ENCODE measurements at places on chromosomes 2 and 18. TPM values are rescaled to one million over a fixed set of nuclear protein-coding genes. Genes with fewer than 3 reads are reported as not detected.

Gene RUFY4
- total RNA-seq = 0.27 TPM

Gene CREG2
- total RNA-seq = 2.4 TPM

Gene C2orf15
- total RNA-seq = 0.04 TPM

Gene SMC6
- 39.7 TPM for total RNA-seq

Gene POTEI
- not detected for total RNA-seq

Gene GDF7
- 0.62 TPM for total RNA-seq

DNA sequence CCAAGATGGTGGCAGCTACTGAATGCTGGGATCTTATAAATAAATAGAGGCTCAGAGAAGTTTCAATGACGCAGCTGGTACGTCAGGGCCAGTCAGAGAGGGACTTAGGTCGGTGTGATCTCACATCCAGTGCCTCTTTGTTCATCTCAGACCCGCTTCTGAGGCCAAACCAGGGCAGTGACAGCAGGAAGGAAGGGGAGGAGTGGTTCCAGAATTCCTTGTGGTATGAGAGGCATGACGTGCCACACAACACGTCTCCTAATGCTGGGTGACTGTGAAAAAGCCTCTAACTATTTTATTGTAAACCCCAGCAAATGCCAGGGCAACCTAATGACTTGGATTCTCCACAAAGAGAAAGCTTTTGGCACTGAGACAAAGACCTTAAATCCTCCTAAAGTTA lies 423.3 kb downstream of the LPIN1 start:
- peaks cover 31% of the 10 kb centered on the region for H3K4me1 ChIP-seq
- no peak overlapping the region for H3K4me3 ChIP-seq
- H3K27me3 ChIP-seq = no peaks in the 10 kb centered on the region
- peak; percentile 84 for DNase-seq

- H3K4me3 ChIP-seq = no peak overlapping the region
- no peak overlapping the region for H3K27ac ChIP-seq
- H3K36me3 ChIP-seq = no peaks in the 10 kb centered on the region
Observed at GRCh38 chr2:45406621-45407020, 204.4 kb downstream of the SRBD1 start.

DNA sequence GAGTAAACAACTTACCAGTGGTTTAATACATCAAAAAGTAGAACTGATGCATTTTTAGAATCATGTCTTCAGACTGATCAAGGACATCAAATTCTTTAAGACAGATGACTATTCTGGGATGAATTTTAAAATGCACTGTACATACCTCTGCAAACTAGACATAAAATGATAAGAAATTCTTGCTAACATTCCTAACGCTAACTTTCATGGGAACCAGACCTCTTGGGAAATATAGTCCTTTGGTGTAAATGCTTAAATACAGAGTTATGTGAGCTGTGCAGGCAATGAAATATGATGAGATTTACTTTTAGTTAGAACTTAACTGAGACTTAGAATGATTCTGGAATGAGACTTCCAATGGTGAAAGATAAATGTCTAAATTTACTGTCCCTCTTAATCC lies 562.0 kb downstream of the NR4A2 start:
- H3K27me3 ChIP-seq = no peaks in the 10 kb centered on the region
- no peak overlapping the region for H3K4me3 ChIP-seq
- H3K27ac ChIP-seq = no peak overlapping the region
- no peaks in the 10 kb centered on the region for H3K4me1 ChIP-seq
- DNase-seq = no peak

DNA sequence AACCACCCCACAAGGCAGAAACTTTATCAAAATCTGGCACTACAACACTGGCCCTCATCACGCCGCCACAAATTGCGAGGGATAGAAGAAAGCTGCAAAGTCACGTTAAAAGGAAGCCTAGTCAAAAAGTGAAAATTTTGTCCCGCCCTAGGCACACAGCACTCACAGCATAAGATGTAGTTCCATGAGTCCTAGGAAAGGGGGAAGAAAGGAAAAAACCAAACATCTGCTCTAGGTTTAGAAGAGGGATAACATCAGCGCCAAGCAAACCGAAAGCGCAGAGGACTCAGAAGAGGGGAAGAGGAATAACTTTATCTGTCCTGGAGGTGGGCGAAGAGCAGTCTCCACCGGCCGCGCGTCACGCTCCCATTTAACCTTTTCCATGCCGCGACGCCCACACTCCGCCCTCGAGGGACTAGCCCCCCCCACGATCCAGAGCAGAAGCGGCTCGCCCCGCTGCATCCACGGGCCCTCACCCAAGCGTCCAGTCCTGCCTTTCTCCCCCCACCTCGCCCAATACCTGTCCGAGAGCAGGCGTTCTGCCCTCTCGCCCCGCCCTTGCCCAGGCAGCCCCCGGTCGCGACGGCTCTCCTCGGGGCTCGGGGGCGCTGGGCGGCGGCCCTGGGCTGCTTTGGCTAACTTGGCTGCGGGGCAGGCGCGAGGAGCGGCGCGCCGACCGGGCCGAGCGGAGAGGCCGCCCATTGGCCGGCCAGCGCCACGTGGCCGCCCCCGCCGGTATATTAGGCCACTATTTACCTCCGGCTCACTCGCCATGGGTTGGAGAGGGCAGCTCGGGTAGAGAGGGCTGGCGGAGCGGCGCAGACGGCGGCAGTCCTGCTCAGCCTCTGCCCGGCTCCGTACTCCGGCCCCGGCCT lies at the start of gene HOXD1:
Gene HOXD1, plus strand, starts transcription at position 770 of the 875 bp plus-strand sequence. CDS start 134 bp downstream, outside the sequence.
- H3K27ac ChIP-seq = peak within 1 kb of the TSS; percentile 25
- peak within 1 kb of the TSS; percentile 54 for H3K4me3 ChIP-seq
- peak; percentile 63 for DNase-seq
- peaks cover 72% of the 10 kb centered on the region for H3K27me3 ChIP-seq
- H3K36me3 ChIP-seq = no peaks in the 10 kb centered on the region

- DNase-seq = no peak
- H3K4me1 ChIP-seq = no peaks in the 10 kb centered on the region
- H3K27me3 ChIP-seq = no peaks in the 10 kb centered on the region
- H3K36me3 ChIP-seq = no peaks in the 10 kb centered on the region
- no peak overlapping the region for H3K27ac ChIP-seq
- H3K4me3 ChIP-seq = no peak overlapping the region
Observed at GRCh38 chr18:38444971-38445803, 879.6 kb upstream of the CELF4 start.

GRCh38 chr2:210536973-210537650 lies 19.3 kb upstream of the CPS1 start:
- DNase-seq = no peak
- no peaks in the 10 kb centered on the region for H3K27me3 ChIP-seq
- H3K4me3 ChIP-seq = no peak overlapping the region
- no peaks in the 10 kb centered on the region for H3K4me1 ChIP-seq
- no peak overlapping the region for H3K27ac ChIP-seq
- no peaks in the 10 kb centered on the region for H3K36me3 ChIP-seq

GRCh38 chr2:120736202-120736623 lies 545 bp downstream of the GLI2 start:
- no peaks in the 10 kb centered on the region for H3K36me3 ChIP-seq
- peak; percentile 71 for DNase-seq
- H3K4me1 ChIP-seq = peaks cover 44% of the 10 kb centered on the region
- peak overlapping the region; percentile 66 for H3K4me3 ChIP-seq

- no peaks in the 10 kb centered on the region for H3K36me3 ChIP-seq
- peak; percentile 81 for DNase-seq
- H3K4me3 ChIP-seq = no peak overlapping the region
- H3K27ac ChIP-seq = peak overlapping the region; percentile 42
- no peaks in the 10 kb centered on the region for H3K27me3 ChIP-seq
Observed at GRCh38 chr2:47083886-47084687, 71.0 kb downstream of the STPG4 start.

DNA sequence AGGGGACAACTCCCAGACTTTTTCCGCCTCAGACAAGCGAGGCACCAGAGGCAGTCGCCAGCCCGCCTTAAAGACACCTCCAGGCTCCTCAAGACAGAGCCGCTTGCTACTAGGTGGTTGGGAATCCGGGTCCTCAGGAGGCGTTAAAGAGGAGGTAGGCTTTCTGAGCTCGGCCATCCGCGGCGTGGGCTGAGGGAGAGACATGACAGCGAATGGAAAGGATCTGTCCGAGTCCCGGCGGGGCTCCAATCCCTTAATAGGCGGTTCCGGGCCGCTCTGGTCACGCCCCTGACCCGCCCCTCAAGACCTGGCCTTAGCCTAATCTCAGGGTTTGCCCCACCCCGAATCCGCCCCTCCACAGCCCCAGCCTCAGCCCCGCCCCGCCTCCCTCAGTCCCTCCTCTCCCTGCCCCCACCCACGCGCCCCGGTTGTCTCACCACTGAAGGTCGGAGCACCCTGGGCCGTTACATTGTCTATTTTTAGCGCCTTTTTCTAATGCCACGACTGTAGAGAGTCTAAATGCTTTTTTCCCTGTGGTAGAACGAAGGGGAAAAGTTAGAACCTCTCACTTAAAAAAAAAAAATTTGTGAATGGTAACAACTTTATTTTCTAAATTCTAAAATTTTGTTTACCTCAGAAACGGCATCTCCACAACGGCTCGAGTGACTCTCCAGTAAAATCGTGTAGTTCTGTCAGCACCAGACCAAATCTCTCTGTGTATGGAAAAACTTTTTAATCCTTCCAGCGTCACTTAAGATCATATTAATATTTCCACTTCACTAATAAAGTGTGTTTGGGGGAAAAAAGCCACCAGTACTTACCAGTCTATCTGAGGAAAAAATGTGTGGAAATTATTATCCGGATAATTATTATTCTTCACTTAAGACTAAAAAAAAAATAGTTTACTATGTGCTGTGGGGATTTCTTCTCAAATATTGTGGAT lies at the start of gene RAD51AP2:
Gene RAD51AP2, minus strand, starts transcription at position 229 of the 943 bp plus-strand sequence. Its CDS starts 25 bp downstream, at position 204.
- DNase-seq = peak; percentile 86
- peak within 1 kb of the TSS; percentile 49 for H3K4me3 ChIP-seq
- peaks cover 6% of the 10 kb centered on the region for H3K4me1 ChIP-seq
- peaks cover 6% of the 10 kb centered on the region for H3K27me3 ChIP-seq
- H3K36me3 ChIP-seq = no peaks in the 10 kb centered on the region
- peak within 1 kb of the TSS; percentile 73 for H3K27ac ChIP-seq

GRCh38 chr2:57460396-57461276 lies 586.0 kb upstream of the VRK2 start:
- no peaks in the 10 kb centered on the region for H3K36me3 ChIP-seq
- no peak overlapping the region for H3K27ac ChIP-seq
- no peak for DNase-seq
- H3K4me1 ChIP-seq = no peaks in the 10 kb centered on the region
- H3K4me3 ChIP-seq = no peak overlapping the region

- no peak overlapping the region for H3K4me3 ChIP-seq
- peaks cover 2% of the 10 kb centered on the region for H3K4me1 ChIP-seq
- no peaks in the 10 kb centered on the region for H3K36me3 ChIP-seq
Observed at GRCh38 chr18:23992089-23992940, 22.2 kb upstream of the TTC39C start.

Measured in muscle of leg (tissue), 16 donors.